Activated CD4-positive, alpha-beta T cell treated with anti-CD3 and anti-CD28 coated beads for 4 hours (primary cell): ENCODE measurements at places on chromosomes 6 and 20.

- no peak for DNase-seq
Observed at GRCh38 chr6:16754876-16755275, 6.4 kb downstream of the ATXN1 start.

GRCh38 chr6:169930799-169931198, 179.4 kb downstream of the ERMARD start:
- no peak for DNase-seq

DNA sequence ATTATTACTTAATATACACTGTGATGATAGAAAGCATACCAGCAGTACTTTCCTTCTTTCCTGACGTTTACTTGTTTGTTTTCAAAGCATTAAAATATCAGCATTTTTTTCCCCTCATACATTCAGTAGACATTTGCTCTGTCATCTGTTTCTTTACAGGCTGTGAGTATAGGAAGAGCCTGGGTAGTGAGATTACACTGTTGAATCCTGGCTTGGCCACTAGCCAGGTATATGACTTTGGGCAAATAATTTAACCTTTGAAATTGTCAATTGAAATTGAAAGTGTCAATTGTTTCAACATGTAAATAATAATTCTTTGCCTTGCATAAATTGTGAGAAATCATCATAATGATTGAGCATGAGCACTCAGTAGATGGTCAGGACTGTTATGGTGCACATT, 336.2 kb downstream of the CDKAL1 start:
- no peak for DNase-seq

DNA sequence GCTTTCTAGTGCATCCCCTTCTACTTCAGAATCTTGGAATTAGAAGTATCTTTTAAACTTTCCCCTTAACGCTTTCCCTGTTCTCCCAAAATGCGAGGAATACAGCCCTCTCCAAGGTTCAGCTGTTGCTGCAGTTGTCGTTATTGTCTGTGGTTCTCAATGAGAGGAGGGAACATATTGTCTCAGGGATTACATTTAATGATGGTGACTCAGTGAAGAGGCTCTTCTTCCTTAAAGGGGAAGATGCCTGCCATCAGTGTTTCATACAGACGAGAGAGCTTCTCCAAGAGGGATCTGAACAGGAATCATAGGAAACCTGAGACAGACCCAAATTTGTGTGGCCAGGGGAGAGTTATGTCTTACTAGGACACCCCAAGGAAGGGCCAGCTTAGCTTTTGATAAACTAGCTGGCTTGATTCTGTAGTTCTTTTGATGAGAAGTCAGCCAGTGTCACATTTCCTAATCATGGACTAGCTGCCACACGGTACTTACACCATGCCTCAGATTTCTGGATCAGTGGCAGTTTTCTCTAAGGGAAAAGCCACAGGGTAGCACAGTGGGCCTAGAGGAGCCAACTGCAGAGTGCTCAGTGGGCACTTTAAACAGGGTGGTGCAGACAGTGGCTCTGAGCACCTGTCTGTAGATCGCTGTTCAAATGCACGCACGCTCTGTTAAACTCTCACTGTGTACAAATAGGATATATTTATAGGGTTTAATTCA, 59.7 kb upstream of the TMEM181 start:
- DNase-seq, result no peak

GRCh38 chr6:148769304-148769968, 22.6 kb downstream of the UST start:
- DNase-seq, result no peak

DNA sequence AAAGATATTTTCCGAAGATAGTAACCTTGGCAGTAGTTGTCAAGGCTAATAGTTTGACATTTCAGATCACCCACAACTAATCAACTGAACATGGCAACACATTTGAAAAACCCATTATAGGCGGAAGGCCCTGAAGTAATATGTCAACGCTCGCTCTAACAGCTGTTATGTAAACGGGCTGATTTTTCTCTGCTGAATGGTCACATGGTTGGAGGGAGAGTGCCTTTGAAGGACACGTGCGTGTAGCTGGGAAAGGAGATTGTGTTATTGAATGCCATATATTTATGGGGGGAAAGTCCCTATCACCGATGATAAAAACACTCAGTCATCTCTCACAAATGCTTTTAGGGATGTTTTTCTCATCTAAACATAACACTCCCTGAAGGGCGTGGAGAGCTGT, 160.0 kb upstream of the RALGAPA2 start:
- DNase-seq, result no peak

DNA sequence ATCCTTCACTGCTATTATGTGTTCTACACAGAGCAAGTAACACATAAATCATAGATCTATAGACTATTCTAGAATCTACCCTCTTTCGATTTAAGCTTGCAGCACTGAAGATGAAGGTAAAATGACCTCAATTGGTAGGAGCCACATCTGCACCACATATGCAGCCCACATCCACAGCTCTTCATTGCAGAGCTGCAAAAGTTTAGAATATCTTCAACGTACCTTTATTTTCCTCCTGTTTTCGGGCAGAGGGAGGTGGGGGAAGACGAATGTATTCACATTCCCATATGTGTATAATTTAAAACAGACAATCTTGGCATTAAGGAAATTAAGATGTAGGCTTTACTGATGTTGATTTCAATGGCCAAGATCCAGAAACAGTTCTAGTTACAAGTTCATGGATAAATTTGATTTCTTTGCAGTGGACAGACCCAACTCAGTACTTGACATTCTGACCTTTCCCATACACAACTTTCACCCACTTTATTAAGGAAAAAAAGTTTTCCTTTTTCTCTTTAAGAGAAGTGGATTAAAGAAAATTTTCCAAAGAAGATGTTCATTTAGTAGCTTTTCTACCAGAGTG, 14.0 kb downstream of the EPB41L2 start:
- DNase-seq, result no peak

- DNase-seq, result peak; percentile 30
Observed at GRCh38 chr20:34891166-34892062, 15.0 kb downstream of the ACSS2 start.

- DNase-seq, result no peak
Observed at GRCh38 chr6:34515473-34516387, 40.4 kb downstream of the SPDEF start.

DNA sequence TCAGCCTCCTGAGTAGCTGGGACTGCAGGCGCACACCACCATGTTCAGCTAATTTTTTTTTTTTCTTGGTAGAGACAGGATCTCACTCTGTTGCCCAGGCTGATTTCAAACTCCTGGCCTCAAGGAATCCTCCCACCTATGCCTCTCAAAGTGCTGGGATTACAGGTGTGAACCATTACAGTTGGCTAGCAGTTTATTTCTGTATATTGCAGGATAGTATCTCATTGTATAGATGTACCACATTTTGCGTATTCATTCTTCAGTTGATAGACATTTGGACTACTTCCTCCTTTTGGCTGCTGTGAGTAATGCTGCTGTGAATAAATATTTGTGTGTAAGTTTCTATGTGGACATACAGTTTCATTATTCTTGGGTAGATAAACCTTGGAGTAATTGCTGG, 32.9 kb downstream of the ASXL1 start:
- DNase-seq, result no peak

- no peak for DNase-seq
Observed at GRCh38 chr6:108714101-108714765, 134.0 kb upstream of the ARMC2 start.

DNA sequence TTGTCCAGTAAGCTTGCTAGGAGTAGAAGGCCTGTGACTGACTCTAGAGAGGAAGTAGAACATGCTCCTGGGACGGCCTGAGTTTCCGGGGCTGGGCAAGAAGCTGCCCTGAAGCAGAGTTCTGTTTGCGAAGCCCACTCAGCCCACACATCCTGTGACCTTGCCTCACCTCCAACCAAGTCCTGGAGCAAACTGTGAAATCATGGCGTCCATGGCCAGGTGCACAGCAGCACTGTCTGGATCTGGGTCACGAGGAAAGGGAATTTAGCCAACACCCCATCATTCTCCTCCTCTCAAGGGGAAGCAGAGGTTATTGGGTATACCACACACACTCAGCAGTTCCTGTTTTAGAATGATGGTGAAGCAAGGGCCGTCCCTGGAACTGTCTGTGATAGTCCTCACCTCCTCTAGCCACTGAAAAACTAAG, 87.5 kb downstream of the CRYBG1 start:
- DNase-seq, result no peak

GRCh38 chr6:122392564-122393350, 6.7 kb upstream of the HSF2 start:
- no peak for DNase-seq

GRCh38 chr6:16496991-16497801, 258.8 kb downstream of the GMPR start:
- no peak for DNase-seq

GRCh38 chr6:65280060-65280459, 427.0 kb downstream of the EYS start:
- DNase-seq, result no peak

- DNase-seq, result no peak
Observed at GRCh38 chr6:97812940-97813339, 529.9 kb upstream of the MMS22L start.

- DNase-seq, result no peak
Observed at GRCh38 chr6:136863752-136864151, 41.4 kb downstream of the PEX7 start.
